ENCODE measurements at places on chromosomes 13 and 19.

DNA sequence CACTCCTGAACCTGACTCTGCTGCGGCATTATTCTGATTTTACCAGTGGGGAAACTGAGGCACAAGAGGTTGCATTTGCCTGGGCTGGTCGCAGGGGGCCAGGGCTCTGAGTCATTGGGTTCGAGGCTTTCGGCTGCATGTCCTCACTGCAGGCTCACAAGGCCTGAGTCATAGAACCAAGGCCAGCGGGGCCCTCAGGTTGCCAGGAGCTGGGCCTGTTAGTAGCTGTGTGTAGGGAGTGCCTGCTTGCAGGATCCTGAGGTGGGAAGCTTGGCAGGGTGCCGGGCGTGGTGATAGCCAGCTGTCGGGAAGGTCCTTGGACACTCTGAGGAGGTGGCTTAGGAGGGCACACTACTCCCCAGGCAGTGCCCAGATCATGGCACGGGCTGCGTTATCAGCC is 21.6 kb upstream of the F2RL3 start:
- no peak for DNase-seq

- DNase-seq: no peak
Measured at GRCh38 chr13:21517576-21517975, 58.5 kb upstream of the ZDHHC20 start.

DNA sequence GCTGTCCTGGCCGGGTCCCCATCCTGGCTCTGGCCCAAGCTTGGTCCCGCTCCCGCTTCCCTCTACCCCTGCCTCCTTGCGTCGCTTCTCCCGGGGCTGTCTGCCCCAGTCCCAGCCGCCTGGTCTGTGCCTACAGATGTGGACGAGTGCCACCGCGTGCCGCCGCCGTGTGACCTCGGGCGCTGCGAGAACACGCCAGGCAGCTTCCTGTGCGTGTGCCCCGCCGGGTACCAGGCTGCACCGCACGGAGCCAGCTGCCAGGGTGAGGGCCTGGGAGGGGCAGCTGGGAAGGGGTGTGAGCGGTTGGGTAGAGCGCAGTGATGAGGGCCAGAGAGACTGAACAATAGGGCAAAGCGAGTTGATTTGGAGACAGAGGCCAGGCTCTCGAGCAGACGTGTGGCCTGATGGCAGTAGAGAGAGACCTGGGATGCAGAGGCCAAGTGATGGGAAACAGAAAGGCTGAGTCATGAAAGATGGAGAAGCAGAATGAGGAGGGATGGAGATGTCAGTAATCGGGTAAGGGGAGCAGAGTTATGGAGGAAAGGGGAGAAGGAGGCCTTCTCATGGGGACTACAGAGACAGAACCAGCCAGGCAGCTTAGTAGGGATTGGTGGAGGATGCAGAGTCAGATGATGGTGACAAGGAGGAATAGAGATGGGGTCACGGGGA is 9.4 kb downstream of the LTBP4 start:
- DNase-seq: peak; percentile 91

DNA sequence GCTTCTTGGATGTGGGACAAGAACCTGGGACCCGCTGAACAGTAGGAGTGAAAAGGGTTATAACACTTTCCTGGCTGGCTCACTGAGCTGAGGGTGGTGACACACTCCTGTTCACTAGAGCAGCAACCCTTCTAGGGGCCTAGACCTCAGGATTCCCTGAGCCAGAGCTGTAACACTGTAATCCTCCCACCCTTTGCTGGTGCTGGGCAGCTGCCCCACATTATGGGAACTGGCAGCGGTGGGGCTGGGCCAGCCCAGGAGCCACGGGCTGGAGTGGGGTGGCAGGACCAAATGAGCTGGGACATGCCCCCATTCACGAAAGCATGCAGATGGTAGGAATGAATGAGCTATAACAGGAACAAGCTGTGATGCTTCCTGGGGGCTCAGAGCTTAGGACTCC is 110.6 kb downstream of the B3GLCT start:
- no peak for DNase-seq
